ENCODE measurements at places on chromosomes 4 and X.

DNA sequence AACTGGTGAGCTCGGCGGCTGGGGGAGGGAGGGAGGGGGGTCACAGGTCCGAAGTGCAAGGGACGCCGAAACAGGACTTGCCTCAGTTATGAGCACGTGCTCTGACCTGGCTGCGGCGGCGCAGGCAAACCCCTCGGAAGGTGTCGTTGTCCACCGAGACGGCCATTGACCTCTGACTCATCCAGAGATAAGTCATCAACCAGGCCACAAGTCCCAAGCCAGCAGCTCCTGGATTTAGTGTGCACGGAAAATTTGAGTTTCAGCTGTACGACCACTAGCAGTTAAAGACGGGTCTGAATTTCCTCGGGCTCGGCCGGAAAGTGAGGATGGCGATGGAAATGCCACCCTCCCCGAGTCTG lies 674 bp downstream of the SH3D19 start:
- DNase-seq: no peak

DNA sequence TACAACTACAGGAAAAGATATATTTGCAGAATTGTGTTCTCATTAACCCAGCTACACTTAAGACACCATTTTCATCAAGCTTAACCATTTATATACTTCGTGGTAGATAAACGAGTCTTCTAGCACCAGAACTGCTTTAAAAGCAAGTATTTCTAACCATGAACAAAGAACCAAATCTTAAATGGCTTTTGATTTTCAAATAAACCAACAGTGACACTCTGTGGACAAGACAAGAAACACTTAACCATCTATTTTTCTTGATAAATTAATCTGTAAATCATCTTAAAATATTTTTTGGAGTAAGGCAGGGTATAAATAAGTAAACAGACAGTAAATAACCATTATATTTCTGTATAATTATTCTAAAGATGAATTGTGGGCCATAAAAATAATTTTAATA lies 10.2 kb downstream of the BEND2 start:
- DNase-seq: no peak

DNA sequence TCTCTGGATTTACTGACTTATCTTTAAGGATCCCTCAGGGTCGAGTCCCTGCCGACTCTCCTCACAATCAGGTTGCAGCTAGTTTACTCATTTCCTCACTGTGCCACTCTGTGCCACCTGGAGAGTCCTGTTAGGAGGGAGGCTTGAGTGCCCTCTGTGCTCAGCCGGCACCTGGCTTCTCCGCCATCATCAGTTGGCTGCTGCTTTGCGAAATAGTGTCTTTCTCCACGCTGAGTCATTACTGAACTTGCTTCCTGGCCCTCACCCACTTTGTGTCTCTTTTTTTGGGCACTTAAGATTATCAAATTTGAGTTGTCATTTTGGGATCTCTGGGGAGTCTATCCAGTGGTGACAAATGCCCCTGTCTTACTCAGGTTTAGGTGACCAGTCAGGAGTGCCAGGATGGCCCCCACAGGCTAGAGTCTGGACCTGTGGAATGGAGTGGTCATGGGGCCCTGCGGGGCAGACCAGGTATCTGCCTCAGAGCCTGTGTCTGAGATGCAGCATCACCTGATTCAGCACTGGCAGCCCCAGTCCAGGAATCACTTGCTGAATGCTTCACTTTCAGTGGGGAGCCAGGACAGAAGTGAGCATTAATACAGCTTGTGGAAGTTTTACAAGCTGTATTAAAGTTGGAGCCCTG lies 37.7 kb downstream of the JADE1 start:
- no peak for DNase-seq

GRCh38 chr4:141884070-141884469 lies 247.7 kb downstream of the IL15 start:
- no peak for DNase-seq

GRCh38 chr4:178953447-178954120 lies 1511.3 kb upstream of the AGA start:
- no peak for DNase-seq

- DNase-seq: no peak
These were observed 214.9 kb upstream of the UGT8 start for GRCh38 chr4:114383721-114384120.

GRCh38 chrX:69556060-69557011 lies 52.2 kb downstream of the NALF2 start:
- DNase-seq: no peak

- DNase-seq: no peak
These were observed at the start of gene SRPX2 for GRCh38 chrX:100643956-100644860. SRPX2 (plus strand) TSS chrX:100644199; CDS start chrX:100646323, 2,124 bp downstream.

- DNase-seq: no peak
These were observed 33.9 kb upstream of the BLTP1 start for GRCh38 chr4:122118243-122118642.

GRCh38 chrX:10278716-10279115 lies 121.9 kb downstream of the CLCN4 start:
- no peak for DNase-seq

GRCh38 chr4:168540086-168540485 lies 43.2 kb downstream of the PALLD start:
- no peak for DNase-seq

GRCh38 chr4:26227601-26228229 lies 93.1 kb upstream of the RBPJ start:
- DNase-seq: no peak

- no peak for DNase-seq
These were observed 92.6 kb downstream of the ASB9 start for GRCh38 chrX:15177316-15177715.

DNA sequence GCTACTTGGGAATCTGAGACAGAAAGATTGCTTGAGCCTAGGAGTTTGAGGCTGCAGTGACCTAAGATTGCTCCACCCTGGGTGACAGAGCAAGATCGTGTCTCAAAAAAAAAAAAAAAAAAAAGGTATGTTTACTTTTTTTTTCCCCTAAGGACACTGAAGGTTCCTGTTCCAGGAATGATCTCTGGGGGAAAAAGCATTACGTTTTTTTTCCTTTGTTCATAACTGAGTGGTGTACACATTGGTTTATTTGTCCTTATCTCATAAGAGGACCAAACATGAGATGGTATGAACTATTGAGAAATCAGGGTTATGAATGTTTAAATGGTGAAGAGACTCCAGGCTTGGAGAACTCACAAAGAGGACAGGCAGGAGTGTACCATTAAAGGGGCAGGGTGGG lies 120.4 kb upstream of the IL1RAPL2 start:
- DNase-seq: no peak

DNA sequence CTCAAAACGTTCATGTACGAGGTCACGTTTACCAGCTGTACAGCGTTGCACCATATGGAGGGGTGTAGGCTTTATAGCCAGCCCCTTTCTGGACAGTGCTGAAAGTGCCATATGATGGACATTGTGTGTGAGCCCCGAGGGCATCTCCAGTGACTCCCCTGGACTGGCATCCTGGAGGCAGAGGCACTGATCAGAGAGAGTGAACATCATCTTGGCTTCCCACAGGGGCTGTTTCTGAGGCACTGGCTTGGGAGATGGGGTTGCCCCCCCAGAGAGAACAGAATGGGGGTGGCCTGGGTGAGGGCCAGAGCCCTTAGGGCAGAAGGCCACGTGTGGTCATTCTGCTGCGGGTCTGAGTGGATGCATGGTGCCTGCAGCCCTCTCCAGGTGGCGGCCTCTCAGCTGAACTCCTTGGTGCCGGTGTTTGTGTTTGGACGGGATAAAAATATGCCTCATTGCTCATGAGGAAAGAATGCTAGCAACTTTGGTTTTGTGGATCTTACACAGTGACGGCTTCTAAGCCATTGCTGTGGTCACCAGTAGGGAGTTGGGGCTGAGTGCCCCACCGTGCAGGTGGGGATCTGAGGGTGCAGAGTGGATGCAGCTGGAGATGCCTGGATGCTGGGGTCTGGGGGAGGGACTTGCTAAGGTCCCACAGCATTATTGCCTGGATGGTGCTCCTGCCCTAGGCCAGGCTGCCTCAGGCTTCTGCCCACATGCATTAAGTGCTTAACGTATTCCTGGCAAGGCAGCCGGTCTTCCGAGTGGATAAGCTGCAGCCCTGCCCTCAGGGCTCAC lies 3.4 kb downstream of the WFS1 start:
- no peak for DNase-seq

GRCh38 chr4:48470570-48470969 lies 12.6 kb upstream of the SLC10A4 start:
- no peak for DNase-seq

- DNase-seq: no peak
These were observed 531.4 kb upstream of the TECRL start for GRCh38 chr4:64940698-64941097.

GRCh38 chr4:55312489-55313101 lies 33.4 kb upstream of the SRD5A3 start:
- DNase-seq: peak; percentile 37

GRCh38 chr4:3267576-3268394 lies 18.8 kb downstream of the MSANTD1 start:
- no peak for DNase-seq

GRCh38 chr4:133440404-133440803 lies 291.3 kb downstream of the PCDH10 start:
- no peak for DNase-seq

DNA sequence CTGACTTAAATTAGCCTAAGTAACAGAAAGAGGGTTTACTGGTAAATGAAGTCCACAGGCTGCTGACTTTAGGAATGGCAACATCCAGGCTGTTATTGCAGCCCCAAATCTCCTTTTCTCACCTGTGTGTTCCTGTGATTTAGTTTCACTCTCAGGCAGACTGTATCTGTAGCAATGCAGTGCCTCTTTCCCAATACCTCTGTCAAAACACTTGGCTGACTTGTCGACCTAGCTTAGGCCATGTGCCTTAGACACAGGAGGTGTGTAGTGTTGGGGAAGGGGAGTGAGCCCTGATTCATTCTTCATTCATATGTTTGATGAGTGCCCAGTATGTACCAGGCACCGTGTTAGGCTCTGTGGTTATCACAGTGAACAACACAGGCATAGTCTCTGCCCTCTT lies 46.9 kb downstream of the JADE3 start:
- DNase-seq: no peak

DNA sequence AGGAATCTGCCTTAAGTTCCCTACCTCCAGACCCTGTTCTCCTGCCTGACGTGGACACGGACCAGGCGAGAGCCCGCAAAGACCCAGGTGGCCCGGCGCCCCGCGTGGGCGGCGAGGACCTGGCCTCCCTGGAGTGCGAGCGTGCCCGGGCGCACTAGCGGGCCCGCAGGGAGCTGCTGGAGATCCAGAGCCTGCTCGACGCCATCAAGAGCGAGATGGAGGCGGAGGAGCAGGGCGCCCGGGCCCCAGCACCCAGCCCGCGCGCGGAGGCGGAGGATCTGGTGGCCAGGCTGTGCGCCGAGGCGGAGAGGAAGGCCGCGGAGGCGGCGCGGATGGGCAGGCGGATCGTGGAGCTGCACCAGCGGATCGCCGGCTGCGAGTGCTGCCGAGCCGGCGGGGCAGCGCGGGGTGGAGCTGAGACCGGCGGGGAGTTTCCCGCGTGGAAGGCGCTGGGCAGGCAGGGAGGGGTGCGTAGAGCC lies 18.2 kb downstream of the MRFAP1 start:
- peak; percentile 44 for DNase-seq

DNA sequence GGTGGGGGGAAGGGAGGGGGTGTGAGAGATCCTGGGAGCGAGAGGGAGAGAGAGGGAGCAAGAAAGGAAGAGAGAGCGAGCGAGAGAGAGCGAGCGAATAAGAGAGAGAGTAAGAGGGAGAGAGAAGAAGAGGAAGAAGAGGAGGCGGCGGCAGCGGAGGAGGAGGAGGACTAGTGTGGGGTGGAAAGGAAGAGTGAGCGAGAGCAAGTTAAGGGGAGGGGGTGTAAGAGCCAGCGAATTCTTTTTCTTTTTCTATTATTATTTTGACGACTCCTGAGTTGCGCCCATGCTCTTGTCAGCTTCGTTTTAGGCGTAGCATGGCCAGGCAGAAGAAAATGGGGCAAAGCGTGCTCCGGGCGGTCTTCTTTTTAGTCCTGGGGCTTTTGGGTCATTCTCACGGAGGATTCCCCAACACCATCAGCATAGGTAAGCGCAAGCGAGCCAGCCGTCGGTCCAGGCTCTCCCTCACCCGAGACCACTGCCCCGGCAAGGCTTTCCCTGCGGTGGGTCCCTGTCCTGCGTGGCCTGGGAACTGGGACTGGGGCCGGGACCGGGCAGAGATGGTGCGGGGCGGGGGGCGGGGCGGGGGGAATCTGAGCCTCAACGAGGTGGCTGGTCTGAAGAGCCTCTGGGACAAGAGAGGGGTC lies at the start of gene GRIA3:
Gene GRIA3, plus strand, starts transcription at position 60 of the 647 bp plus-strand sequence. Its CDS starts 258 bp downstream, at position 318.
- DNase-seq: no peak

DNA sequence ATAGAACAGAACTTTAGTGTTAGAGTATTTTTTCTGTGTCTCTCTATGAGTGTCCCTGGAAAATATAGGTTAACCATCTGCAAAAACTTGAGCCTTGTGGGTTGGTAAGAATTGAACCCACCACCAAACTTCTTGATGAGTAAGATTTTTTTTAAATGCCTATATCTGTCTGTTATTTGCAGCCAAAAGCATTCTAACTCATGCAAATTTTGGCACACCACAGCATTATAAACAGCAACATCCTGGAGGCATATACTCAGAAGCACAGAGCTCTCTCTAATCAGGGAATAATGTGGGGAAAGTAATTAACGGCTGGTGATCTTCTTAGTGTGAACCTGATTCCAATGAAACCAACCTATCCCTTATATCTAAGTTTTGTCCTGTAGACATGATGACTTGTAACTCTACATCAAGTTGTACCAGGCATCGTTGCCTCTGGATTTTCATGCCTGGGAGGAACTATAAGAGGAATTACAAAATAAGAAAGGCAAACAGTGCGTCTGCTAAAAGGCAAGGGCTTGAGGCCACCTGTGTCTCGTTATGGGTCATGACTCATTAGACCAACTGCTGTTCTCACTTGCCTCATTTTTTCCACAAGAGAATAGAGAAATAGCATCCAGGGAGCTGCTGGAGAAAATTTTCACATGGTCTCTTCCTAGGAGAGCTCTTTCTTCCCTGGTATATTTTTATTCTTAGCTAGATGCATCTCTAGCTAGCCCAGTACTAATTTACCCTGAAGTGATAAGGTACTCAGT lies 202.4 kb downstream of the CHIC2 start:
- DNase-seq: no peak

DNA sequence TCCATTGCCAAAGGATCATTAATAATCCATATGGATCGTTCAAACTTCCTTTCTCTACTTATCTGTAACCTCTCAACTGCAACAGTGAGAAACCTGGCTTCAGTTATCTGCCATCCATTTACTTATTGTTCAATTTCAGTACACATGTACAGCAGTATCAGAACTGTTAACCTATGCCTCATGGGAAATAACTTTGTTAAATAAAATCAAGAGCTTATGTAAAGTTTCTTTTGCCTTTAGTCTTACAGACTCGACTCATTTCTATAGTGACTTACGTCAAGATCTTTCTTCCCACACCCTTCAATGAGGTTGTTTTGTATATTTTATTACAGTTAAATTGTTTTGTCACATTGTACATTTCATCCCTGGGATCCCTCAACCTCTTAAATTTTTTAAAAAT lies 11.4 kb downstream of the UBQLN2 start:
- DNase-seq: no peak

GRCh38 chr4:100421361-100421978 lies 96.4 kb downstream of the EMCN start:
- DNase-seq: peak; percentile 6

DNA sequence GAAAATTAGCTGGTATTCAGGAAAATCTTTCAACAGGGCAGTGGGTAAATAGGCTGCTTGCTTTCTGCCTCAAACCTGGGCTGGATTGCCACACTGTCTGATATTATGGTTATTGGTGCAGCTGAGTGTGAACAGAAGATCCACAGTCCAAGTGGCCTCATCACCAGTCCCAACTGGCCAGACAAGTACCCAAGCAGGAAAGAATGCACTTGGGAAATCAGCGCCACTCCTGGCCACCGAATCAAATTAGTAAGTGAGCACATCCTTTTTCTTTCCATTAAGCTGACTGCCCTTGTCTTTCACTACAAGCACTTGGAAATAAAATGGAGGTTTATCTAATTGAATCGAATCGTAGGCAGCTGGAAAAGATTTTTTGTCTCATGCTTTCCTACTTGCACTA lies 204.7 kb downstream of the TLL1 start:
- no peak for DNase-seq
